ENCODE measurements at places on chromosomes 16 and 17.

GRCh38 chr17:48413613-48414405, 16.2 kb downstream of the SKAP1 start:
- no peak for DNase-seq

DNA sequence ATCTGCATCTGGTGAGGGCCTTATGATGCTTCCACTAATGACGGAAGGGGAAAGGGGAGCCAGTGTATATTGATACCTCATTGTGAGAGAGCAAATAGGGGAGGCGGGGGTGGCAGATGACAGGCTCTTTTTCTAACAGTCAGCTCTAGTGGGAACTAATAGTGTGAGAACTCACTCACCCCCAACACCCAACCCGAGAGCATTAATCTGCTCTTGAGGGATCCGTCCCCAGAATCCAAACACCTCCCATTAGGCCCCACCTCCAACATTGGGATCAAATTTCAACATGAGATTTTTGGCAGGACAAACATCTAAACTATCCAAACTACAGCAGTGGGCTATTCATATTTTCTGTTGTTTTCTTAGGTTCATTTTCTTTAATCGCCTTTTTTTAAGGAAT, 54.4 kb downstream of the BPTF start:
- no peak for DNase-seq

DNA sequence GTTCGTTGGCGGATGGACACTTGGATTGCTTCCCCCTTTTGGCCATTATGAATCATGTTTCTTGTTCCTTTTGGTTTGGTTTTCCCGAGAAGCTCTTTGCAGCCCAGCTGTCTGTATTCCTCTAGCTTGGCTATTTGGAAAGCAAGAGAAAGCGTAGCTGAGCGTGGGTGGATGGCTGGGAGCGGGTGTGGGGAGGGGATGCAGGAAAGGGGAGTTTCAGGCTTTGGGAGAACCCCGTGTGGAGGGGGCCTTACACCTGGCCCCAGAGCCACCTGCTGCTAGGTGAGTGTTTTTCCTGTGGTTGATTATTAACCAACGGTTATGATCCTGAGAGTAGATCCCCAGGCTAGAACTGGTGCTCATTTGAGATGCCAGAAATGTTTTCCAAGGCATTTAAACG, 103.7 kb downstream of the RAP1GAP2 start:
- no peak for DNase-seq

DNA sequence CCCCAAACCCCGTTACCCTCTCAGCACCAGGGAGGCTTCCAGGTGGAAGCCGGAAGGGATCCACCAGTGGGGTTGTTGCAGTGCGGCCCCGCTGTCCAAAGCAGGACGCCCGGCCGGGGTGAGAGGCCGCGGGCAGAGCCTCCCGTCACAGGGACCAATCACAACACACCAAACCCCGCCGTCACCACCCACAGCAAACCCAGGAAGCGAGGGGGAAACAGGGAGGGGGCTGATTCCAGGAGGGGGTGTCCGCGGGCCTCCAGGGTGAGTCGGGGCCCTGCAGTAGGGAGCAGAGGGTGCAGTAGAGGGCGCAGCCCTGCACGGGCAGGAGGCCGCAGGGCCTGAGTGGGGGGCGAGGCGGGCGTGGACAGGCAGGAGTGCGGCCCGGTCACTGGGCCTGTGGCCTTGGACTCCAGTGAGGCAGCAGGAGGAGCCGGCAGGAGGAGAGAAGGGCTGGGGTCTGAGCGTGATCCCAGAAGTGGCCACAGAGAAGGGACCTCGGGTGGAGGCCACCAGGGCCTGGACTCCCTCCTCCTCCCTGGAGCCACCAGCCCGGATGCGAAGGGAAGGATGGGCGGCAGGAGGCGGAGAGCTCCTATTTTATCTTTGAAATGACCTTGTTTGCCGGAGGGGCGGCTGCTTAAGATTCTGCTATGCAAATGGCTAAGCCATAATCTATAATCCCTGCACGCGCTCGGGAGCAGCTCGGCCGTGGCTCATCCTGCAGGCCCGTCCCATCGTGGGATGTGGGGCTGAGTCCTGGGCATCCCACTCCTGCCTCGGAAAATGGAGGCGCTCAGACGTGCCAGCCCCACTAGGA, 41.5 kb downstream of the ZFPM1 start:
- no peak for DNase-seq

GRCh38 chr16:11627822-11628457, 40.3 kb upstream of the SNN start:
- no peak for DNase-seq

DNA sequence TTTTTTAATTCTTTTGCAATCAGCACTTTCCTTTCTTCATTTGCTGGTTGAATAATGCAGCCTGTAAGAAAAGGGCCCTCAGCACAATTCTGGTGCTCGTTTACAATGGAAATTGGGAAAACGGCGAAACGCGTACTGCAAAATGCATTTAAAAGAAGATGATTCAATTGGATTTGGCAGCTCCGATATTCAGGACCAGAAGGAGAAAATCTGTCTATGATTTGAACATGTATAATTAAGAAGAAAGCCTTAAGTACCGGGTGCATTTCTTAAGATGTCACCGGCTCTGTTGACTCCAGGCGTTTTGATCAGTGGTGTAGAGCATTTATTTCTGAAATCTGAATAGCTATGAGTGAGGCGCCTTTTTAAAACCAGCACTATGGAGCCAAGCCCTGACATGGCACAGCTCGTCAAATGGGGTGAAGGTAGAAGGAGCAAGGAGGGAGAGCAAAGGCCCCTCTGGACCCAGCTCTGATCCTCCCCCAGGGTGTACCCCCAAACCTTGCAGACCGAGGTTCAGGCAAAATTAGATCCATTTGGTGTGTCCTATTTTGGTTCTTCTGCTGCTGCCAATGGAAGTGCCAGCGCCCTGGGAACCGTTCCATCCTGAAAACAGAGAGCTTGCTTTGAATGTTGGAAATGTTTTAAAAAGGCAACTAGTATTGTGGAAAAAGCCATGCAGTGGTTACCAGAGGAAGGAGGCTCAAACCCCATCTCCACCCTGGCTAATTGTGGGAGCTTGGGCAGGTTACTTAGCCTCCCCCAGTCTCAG, 161.4 kb upstream of the RPL38 start:
- DNase-seq, result no peak

GRCh38 chr16:30893744-30894539, at the start of gene BCL7C:
BCL7C (minus strand) TSS chr16:30894077; CDS start chr16:30893944, 133 bp downstream.
- peak; percentile 62 for DNase-seq

DNA sequence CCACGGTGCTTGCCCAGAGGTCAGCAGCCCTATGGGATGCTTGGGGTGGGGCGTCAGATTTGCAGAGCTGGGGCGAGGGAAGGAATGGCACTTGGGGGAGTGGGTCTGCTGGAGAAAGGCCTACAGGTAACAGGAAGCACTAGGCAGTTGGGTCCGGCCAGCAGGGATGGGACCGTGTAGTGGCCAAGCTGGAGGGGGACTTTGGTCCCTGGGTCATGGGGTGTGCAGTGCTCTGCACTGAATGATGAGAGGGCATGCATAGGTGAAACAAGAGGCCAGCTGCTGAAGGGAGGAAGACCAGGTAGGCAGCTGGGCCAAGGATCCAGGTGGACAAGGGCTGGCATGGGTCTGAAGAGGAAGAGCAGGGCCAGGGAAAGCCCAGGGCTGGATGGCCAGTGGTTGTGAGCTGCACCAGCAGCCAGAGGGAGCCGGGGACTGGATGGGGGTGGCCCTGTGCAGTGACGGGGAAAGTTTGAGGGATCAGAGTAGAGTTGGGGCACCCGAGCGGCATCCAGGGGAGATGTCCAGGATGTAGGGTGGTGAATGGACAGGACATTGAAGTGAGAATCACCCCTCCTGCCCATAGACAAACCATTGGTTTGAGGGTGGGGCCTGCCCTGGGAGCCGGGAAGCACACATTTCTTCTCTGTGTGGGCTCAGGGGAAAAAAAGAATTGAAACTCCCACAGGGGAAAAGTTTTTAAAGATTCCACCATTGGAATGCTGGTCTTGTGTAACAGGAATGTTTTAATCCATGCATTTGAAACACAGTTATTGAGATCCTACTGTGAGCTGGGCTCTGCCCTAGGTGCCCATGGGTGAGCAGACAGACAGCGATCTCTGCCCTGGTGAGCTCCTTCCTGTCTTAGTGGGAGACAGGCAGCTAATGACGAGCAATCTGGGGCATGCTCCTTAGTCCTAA, 25.1 kb downstream of the RAI1 start:
- DNase-seq, result no peak

DNA sequence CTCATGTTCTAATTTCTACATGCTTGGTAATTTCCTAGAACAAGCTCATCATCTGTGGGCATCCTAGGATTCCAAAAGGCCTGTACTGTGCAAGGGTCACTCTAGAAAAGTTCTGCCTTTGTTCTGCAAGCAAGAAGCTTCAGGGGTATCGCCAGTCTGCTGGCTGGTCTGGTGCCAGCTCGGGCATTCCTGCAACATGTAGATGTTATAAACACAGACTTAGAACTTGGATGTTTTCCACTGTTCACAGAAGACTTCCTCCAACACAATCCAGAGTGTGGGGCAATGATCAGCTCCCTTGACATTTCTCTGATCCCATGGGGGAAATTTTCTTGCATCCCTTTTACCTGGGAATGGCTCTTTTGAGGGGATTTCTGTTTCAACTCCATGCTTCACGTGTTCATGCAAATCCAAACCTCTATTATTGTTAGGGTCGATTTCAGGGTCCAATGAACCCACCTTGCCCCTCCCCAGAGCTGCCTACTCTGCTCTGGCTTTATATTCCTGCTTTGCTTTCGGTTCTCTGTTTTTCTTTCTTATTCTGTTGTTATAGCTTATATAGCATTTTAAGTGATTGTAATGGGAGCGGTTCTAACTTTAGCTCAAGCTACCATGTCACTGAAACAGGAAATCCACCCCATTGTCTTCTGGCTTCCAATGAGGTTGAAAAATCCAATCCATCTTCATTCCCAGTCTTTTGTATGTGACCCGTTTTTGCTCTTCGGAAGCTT, 25.3 kb downstream of the UBE2O start:
- no peak for DNase-seq

DNA sequence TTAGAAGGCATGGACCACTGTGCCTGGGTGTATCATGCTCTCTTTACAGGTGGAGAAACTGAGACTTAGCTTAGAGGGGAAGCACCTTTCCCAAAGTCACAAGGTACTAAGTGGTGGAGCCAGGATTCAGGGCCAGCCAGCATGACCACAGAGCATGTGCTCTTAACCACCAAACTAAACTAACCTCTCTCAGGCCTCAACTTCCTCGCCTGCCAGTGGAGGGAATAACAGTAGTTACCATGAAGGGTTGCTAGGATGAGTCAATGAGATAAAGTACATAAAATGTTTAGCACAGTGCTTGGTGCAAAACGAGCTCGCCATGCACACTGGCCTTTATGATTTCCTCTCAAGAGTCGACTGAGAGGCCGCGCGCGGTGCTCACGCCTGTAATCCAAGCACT, 6.4 kb upstream of the MYO1C start:
- peak; percentile 77 for DNase-seq

GRCh38 chr16:79662669-79663313, 62.3 kb upstream of the MAF start:
- DNase-seq, result no peak

GRCh38 chr16:26281381-26282110, 589.8 kb downstream of the HS3ST4 start:
- DNase-seq, result no peak

GRCh38 chr16:26118575-26118974, 426.8 kb downstream of the HS3ST4 start:
- DNase-seq, result no peak

- DNase-seq, result no peak
Measured at GRCh38 chr16:2895813-2896212, 12.8 kb downstream of the FLYWCH2 start.

DNA sequence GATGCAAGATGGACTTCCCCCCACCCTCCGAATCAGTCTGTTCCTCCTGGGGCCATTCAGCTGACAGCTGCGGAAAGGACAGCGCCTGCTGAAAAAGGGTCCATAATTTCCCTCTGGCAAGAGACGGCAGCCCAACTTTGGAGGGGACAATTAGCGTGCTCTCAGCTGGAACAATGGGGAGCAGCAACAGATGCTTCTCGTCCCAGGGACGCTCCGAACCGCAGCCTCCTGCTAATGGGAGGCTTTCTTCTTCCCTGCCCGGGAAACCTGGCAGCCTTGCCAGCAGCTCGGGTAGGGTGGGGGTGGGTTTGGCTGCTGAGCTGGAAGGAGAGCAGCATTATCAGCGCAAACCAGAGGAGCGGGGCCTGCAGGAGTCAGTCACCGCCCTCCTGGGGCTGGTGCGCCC, 500.0 kb upstream of the SALL1 start:
- DNase-seq, result no peak

DNA sequence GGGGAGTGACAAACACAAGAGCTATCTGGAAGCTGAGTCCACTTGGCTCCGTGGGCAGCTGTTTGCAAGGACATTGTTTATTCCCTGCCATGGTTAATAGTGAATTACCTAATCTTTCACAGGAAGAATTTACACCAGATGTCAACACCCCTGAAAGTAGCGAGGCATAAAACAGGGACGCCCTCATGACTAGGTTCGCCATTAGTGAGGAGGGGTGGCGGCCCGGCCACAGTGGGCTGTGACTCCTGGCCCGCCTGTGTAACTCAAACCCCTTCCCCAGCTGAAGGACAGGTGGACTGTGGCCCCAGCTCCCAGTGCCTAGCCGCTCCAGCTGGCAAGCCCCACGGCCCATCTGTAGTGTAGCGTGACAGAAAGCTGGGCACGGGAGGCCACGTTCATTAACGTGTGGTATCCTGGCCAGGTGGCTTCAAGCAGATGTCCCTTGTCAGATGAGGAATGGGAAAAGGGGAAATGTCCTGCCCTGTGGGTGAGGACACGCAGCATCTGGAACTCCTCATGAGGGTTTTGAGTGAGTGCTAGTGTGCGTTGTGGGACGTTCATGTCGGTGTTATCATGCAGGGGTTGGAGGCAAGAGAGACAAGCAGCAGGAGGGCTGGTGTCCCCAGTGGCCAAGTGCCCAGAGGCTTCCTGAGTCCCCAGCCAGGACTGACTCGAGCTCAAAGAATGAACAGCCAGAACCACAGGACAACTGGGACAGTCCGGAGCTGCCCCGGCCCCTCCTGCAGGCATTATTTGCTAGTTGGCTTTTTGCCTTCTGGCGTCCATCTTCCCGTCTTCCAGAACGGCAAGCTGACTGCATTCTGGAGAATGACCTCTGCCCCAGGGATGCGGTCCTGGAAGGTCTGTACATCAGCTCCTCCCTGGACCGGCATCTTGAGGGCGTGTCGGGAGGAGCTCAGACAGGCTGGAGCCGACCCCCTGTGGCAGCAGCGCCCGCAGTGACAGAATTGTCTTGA, 19.2 kb downstream of the KDM8 start:
- DNase-seq, result no peak

GRCh38 chr17:56973520-56973919, 4.4 kb upstream of the SCPEP1 start:
- no peak for DNase-seq

DNA sequence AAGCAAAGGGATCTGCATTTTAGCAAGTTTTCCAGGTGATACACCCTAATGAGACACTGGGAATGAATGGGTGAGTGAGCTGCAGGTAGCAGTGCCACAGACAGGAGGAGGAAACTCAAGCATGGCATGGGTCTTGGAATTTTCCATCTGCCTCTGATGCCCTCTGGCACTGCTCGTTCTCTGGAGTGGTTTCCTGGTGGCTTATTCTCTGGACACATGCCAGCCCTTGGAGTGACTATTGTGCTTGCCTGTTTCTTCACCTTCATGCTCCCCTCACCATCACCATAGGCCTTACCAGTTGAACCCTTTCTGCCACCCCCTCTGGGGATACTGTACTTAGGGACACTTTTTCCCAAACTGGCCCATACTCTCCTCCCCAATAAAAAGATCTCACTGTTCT, 1.6 kb downstream of the COASY start:
- DNase-seq, result no peak
